Muscle of back (tissue), 13 donors: ENCODE measurements at places on chromosomes 13 and 19.
A peak's percentile ranks its signal among the peaks of the same experiment; 100 is the strongest.

- no peak for DNase-seq
Observed at GRCh38 chr19:15279326-15279904, 47.2 kb upstream of the EPHX3 start.

DNA sequence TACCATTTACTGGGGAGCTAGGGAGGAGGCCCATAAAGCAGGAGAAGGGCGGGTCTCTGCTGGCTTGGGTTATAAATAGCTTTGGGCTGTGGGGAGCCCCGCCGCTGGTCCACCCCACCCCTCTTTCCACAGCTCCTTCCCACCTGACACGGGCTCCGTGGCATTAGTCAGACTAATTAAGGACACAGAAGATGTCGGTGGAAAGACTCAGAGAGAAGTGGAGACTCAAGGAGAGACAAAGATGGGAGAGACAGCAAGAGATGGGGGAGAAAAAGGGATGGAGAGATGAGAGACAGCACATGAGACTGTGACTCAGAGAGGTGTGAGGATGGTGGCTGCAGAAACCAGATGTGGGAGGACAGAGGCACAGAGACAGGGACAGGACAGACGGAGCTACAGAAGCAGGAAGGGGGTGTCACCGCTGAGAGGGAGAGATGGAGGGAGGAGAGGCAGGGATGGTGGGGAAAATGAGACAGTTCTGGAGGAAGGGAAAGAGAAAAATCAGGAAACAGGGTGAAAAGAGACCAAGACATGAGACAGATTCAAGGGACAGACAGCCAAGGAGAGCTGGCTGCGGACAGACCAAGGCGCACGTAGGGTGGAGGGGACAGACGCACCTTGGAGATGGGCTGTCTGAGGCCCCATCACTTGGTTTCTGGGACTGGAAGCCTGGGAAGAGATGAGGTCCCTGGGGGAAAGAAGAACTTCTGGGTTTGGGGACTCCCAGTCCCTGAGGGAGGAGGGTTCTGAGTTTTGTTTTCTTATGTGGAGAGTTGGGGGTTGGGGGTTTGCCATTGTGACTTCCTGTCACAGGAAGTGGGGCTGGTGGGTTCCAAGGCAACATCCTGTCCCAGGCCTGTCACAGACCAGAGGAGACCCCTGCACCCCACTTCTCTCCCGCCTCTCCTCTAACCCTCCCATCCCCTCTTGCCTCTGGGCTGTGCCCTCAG, 4.1 kb downstream of the ARHGEF1 start:
- DNase-seq, result no peak

- DNase-seq, result no peak
Observed at GRCh38 chr19:21699197-21699596, 68.2 kb downstream of the ZNF100 start.

DNA sequence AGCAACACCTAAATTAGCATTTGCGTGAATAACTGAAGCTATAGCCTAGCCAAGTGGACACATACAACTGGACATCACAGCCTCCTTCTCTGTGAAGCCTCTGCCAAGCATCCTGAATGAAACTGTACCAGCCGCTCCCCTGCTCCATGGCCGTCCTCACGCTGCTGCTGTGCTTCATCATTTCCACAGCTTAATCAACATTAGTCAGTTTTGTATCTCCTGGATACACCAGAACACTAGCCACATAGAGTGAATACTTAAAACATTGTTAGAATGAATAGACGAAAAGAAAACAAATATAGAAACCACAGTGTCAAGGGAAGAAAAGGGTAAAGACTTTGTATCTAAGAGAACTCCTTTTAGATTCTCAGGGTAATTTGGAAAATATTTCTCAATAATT, 1526.9 kb downstream of the EFNB2 start:
- DNase-seq, result no peak

GRCh38 chr13:20566468-20566897, 474 bp upstream of the IFT88 start:
- no peak for DNase-seq

DNA sequence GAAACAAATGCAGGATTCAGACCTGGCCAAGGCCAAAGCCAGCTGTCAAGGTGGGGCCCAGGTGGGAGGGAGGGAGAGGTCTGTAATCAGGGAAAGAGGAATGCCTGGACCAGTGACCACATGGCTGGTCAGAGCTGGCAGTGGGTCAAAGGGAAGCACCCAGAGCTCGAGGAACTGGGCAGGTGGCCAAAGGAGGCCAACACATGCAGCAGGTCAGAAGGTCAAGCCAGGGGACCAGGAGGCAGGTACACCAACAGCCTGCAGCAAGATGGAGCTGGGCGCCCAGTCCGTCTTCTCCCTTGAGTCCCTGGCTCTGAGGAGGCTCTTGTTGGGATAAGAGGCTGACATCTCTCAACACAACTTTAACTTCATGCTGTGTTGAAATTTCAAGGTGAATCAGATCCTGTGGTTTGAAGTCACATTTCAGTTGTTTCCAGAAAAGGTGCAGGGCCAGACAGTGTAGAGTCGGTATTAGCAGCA, 17.1 kb downstream of the GPATCH1 start:
- DNase-seq, result no peak

- DNase-seq, result no peak
Observed at GRCh38 chr19:5372572-5373200, 32.1 kb upstream of the PTPRS start.

- DNase-seq, result no peak
Observed at GRCh38 chr13:113817860-113818691, 45.8 kb downstream of the GAS6 start.

- DNase-seq, result no peak
Observed at GRCh38 chr13:73096638-73097037, 37.8 kb downstream of the KLF5 start.

DNA sequence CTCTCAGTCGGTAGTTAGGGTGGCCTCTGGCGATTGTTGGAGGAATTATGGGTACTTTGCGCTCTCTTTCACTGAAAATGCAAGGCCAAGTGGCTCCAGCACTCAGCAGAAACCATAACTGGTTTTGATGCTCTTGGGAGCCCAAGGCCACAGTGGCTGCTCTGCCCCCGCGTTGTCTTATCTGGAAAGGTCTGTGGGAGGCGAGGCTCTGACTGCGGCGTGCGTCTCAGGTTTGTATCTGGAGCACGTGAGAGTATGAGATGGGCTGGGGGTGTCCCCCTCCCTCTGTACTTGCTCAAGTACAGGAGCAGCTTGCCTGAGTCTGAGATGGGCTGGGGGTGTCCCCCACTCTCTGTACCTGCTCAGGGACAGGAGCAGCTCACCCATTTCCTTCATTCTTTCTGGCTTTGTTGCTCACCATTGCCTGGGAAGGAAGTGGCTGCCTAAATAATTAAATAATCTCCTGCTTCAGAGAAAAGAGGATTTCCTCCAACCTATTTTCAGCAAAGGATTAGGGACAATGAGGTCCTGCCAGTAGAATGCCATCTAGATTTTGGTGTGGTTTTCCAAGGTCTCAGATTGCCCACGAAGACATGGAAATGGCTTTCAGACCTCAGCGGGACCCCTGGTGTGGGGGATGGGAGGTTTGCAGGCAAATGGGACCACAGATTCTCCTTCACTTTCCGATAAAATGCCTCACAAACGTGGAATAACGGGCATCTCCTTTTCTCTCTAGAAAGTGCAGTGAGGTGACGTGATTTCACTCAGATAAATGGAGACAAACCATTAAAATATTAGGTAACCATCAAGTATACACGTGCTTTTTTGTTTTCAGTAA, 14.7 kb downstream of the ATP11A start:
- DNase-seq, result no peak

DNA sequence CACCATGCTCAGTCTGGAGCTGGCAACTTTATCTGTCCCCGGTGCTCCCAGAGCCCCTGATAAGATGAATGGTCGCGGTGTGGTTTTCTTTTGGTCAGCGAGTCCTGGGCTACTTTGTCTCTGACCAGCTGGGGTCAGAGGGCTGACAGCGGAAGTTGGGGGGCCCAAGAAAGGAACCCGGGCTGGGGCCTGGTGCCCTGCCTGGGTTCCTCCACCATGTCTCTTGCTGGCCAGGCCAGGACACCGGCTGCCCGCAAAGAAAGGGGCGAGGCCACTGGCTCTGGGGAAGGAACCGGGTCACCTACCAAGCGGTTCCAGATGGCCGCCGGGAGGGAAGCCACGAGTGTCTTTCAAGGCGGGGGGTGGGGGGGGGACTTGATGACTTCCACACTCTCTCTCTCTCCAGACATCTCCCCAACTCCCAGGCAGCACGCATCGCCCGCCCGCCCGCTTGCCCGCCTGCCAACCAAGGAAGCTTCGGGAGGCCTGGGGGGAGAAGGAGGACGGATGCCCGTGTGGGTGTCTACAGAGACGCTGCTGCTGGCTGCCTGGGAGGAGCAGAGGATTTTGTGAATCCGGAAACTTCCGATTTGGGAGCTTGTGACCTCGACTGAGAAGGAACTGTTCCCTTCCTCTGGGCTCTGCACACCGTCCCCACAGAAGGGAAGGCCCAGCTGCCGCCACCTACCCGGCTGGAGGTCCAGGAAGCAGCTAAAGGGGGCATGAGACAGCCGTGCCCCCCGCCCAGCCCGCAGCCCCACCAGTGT, 1.1 kb downstream of the PIP5K1C start:
- DNase-seq, result peak; percentile 46

GRCh38 chr13:66033924-66034323, 1196.2 kb downstream of the PCDH9 start:
- DNase-seq, result no peak

DNA sequence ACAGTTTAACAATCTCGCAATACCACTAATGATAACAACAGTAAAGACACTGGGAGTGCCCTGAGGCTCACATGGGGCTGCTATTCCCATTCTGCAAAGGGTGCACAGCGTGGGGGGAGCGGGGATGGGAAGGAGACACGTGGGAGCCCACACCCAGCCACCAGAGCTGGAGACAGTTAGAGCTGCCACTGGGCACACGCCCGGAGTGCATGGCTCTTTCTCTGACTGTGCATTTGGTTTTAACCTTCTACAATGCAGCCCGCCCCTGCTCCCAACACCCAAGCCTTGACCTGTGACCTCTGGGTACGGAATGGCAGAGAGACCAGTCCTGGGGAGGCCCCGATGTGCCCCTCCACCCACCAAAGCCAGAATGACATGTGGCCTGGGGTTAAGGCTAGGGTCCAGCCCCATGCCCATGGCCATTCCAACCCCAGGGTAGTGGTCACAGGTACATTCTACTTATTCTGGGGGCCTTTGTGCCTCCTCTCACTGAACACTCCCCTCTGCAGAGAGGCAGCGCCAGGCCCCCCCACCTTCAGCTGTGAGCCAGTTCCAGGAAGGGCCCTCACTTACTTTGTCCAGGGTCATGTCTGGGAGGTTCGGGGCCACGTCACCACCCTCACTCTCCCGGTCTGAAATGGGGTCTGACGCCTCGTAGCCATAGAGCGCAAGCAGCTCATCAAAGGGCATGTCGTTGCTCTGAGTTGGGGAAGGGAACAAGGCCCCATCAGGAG, 17.1 kb downstream of the MIER2 start:
- DNase-seq, result no peak

- DNase-seq, result no peak
Observed at GRCh38 chr13:47281991-47282390, 385.1 kb upstream of the HTR2A start.

GRCh38 chr13:31964168-31964567, 67.4 kb upstream of the FRY start:
- no peak for DNase-seq

DNA sequence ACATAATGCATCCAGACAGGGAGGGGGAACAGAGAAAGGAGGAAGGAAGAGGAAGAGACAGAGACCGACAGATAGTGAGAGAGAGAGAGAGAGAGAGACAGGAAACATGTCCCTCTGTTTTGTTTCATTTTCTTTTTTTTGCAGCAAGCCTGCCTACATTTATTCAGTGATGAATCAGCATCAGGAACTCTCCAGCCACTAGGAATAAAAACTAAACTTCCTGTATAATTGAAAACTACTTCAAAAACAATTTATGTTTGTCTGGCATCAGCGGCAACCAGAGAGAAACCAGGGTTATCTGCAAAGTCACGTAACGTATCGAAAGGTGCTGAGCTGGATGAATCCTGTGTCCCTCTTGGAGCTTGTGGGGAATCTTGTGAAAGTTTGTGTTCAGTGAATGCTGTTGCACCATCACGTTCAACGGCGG, 148.6 kb upstream of the SOX21 start:
- DNase-seq, result no peak

DNA sequence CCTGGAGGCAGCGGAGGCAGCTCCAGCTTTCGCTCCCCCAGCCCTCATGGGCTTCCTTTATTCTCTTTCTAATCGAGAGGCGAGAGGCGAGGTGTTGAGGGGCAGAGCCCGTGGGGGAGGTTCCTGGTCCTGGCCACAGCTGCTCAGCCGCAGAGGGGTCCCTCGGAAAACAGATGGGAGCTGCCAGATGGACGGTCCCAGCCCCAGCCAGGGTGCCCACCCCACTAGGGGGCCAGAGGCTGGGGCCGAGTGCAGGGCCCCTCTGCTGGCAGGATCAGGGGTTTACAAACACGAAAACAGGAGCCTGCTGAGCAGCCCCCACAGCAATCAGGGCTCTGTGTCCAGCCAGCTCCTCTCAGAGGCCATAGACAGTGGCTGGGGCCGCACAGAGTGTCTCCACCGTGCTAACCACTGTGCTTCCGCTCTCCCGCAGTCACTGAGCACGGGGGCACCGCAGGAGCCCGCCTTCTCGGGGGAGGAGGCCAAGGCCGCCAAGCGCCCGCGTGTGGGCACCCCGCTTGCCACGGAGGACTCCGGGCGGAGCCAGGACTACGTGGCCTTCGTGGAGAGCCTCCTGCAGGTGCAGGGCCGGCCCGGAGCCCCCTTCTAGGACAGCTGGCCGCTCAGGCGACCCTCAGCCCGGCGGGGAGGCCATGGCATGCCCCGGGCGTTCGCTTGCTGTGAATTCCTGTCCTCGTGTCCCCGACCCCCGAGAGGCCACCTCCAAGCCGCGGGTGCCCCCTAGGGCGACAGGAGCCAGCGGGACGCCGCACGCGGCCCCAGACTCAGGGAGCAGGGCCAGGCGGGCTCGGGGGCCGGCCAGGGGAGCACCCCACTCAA, 182.2 kb downstream of the KDM4B start:
- no peak for DNase-seq

DNA sequence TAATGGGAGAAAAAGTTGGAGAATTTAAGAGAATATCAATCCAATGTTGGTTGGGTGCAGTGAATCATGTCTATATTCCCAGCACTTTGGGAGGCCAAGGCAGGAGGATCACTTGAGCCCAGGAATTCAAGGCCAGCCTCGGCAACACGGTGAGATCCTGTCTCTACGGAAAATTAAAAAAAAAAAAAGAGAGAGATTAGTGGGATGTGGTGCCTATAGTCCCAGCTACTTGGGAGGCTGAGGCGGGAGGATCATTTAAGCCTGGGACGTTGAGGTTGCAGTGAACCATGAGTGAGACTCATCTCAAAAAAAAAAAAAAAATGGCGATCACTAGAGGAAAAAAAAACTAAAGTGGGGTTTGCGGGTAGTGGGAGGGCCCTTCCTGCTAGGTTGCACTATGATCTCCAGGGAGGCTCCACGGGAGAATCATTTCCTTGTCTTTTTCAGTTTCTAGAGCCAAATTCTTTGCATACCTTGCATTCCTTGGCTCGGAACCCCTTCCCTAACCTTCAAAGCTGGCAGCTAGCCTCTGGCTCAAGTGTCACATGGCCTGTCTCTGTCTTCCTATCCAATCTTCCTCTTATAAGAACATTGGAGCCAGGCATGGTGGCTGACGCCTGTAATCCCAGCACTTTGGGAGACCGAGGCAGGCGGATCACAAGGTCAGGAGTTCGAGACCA, 5.8 kb upstream of the ERCC2 start:
- peak; percentile 73 for DNase-seq

GRCh38 chr19:40232479-40232878, 6.0 kb upstream of the CCNP start:
- DNase-seq, result no peak
